ENCODE measurements at places on chromosomes 6 and 20.

DNA sequence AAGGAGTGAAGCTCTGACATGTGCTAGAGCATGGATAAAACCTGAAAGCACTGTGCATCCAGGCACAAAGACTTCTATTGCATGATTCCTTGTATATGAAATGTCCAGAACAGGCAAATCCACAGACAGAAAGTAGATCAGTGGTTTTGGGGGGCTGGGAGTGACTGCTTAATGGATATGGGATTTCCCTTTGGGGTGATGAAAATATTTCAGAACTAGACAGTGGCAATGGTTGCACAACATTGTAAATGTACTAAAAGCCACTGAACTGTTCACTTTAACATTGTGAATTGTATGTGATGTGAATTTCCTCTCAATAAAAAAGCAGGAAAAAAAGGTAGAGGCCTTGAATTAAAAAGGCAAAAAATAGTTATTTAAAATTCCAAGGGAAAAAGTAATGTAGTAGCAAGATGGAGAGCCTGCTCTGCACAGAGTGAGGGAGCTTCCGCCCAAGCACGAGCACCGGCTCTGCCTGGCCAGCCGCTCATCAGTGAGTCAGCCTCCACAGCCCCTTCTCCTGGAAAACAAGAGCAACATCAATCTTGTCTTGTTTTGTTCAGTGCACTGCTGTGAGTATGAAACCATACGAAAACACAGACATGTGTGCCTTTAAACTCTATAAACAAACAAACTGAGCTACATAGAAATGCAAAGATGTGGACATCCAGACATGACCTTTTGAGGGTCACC is 74.6 kb upstream of the THBS2 start:
- no peak for ATAC-seq

- ATAC-seq = no peak
Measured at GRCh38 chr6:4853349-4853748, 77.1 kb downstream of the CDYL start.

- no peak for ATAC-seq
Measured at GRCh38 chr20:14879839-14880238, 542.4 kb upstream of the FLRT3 start.

DNA sequence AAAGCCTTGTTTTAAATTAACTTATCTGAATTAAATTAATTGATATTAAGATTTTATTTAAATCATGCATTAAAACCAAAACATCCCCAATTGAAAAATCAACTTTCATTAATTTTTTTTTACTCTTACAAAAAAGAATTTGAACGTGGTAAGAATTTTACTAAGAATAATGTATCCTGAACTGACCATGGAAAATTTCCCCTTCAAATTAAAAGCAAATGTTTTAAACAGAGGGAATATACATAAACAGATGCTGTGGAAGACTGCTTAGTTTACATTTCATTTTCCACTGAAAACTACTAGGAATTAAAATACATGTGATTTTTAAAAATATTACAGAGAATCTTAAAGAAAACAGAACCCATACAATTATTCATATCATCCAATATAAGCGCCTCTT is 2.3 kb downstream of the RNF24 start:
- no peak for ATAC-seq

GRCh38 chr20:36861875-36862801 is 13.8 kb upstream of the TLDC2 start:
- no peak for ATAC-seq

GRCh38 chr20:44891826-44892225 is 6.3 kb downstream of the YWHAB start:
- ATAC-seq = no peak

GRCh38 chr6:89084542-89084941 is 4.0 kb downstream of the PNRC1 start:
- no peak for ATAC-seq

DNA sequence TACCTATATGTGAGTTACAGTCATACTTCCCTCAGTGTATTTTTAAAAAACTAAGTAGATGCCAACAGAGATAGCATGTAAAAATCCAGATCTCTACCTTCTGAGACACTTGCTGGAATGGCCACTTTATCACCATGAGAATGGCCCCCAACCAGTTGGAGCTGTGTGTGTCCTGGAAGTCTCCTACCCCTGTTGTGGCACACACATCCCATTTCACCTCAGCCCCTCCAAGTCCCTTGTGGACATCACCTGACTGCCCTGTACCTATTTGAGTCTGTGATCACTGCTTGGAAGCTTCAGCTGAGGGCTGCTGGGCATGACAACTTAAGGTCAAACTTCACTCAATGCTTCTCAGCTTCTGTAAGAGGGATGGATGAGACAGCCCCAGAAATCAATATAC is 24.1 kb downstream of the MOCS1 start:
- no peak for ATAC-seq

DNA sequence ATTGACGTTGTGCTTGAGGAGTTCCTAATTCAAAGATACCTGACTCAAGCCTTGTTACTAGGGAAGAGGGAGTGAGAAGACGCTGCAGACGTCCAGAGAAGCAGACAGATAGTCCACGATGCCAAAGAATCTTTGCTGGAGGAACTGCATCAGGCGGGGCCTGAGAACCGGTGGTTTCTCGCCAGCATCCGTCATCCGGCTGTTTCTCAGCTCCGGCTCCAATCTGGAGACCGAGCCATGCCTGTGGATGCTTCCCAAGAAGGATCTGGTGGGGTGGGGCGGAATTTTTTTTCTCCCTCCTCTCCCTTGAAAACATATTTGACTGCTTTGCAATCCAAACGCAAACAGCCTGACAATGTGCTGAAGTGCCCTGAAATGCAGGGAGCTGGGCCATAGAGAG is 125.8 kb upstream of the SRSF6 start:
- no peak for ATAC-seq

DNA sequence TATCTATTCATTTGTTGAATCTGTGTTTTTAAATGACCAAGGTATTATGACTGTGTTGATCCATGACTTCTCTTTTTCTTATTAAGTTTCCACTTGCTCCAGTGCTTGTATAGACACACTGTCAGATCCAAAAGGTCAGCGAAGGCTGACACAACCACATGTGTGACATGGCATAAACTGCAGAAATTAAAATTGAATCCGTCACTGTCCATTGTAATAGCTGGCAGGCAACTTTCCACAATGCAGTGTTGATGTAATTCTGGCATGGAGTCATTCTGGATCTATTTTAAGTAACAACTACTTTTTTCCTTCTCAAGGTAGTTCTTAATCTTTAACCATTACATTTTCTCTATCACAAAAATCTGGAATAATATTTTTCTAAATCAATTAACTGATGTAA is 145.3 kb downstream of the AIG1 start:
- ATAC-seq = no peak

DNA sequence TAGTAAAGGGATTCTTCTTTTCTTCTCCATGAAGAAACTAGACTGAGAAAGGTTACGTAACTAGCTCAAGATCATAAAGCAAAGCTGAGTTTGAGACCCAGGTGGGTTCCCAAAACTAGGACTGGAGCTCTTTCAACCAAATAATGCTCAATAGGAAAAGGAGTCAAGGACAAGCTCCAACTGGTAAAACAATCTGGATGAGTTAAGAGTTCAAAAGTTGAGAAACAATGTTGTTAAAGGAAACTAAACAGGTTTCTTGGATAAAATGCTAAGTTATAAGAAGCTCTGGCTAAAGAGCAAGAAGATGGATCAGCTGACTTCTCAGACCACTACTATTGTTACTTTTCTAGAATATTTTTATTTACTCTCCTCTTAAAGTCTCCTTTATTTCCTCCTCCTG is 137.3 kb downstream of the MMS22L start:
- no peak for ATAC-seq

GRCh38 chr6:148954461-148954860 is 207.6 kb downstream of the UST start:
- ATAC-seq = no peak

- no peak for ATAC-seq
Measured at GRCh38 chr20:32191422-32191821, 16.1 kb downstream of the PLAGL2 start.

GRCh38 chr6:53805725-53806124 is 10.9 kb downstream of the LRRC1 start:
- ATAC-seq = no peak

GRCh38 chr20:50009521-50010454 is 27.0 kb downstream of the SNAI1 start:
- no peak for ATAC-seq

DNA sequence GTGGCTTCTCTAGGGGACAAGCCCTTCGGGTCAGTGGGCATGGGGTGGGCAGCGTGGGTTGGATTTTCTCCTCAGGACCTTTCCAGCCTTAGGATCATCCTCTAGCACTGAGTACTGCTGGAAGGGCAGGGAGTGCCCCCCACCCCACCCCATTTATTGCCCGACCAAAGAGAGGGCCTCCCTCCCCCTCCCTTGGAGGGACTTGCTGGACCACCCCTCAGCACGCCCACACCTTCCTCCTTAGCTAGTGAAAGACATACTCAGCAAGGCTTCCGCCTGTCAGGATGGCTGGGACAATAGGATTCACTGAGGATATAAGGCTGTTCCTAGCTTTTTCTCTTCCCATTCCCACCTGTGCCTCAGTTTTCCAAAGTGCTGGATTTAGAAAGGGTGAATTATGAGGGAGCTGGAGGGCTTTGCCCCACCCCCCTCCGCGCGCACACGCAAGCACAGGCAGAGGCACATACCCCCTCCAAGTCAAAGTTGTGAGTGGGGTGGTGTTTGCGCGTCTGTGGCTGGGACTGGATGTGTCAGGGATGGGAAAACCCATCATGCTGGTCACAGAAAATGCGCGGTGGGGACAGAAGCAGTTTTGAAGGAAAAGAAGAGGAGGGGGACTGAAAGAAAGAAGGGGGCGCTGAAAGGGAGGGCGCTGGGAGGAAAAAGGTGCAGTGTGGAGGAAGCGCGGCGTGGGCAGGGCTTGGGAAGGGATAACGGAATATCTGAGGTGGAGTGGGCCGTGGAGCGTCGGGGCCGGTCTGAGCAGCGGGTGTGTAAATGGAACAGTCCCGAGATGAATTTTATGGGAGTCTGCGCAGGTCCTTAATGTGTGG is 693 bp upstream of the SLC29A1 start:
- no peak for ATAC-seq

GRCh38 chr20:37243076-37243936 is 18.3 kb downstream of the GHRH start:
- no peak for ATAC-seq

GRCh38 chr20:62066339-62066982 is 780 bp upstream of the TAF4 start:
- ATAC-seq = peak; percentile 34

- no peak for ATAC-seq
Measured at GRCh38 chr20:8940326-8940725, 128.6 kb upstream of the PLCB4 start.

GRCh38 chr6:37460805-37461204 is 27.8 kb downstream of the CMTR1 start:
- ATAC-seq = no peak

GRCh38 chr6:17469006-17469832 is 75.8 kb downstream of the CAP2 start:
- no peak for ATAC-seq

DNA sequence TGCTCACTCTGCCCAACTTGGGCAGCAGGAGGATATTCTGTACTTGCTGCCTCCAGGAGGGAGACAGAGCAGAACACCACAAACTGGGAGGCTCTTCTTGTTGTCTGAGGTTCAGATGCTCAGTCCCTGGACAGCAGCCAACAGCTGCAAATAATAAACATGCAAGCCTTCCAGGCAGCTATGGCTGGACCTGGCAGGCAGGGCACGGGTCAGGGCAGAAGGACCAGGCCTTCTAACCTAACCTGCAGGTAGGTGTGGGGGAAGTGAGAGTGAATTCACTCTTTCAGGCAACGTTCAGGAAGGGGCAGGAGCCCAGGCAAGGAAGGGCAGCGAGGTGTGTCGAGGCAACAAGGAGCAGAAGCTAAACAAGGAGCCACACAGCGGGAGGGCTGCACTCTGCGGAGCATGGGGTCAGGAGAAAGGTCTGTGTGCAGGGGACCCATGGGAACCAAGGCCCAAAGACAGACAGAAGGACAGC is 31.5 kb downstream of the NINL start:
- no peak for ATAC-seq

- no peak for ATAC-seq
Measured at GRCh38 chr6:21455071-21455470, 138.5 kb upstream of the SOX4 start.

GRCh38 chr20:46970937-46971630 is 76.4 kb downstream of the EYA2 start:
- no peak for ATAC-seq

DNA sequence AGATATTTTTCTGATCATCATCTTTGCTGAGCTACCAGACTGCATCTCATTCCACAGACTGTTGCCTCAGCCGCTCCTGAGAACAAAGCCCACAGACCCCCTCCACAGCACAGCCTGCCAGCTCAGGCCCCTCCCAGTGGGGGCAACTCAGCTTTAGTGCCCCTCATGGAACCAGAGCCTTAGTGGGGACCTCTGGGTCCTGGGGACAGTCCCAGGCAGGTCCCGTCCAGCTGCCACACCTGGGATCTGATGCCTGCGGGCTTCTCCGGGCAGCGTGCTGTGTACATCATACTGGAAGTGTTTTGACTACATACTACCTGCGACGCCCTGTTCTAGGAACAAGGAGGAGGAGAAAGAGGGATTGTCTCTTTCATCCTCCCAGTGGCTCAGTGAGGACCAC is 38.3 kb upstream of the QKI start:
- no peak for ATAC-seq

DNA sequence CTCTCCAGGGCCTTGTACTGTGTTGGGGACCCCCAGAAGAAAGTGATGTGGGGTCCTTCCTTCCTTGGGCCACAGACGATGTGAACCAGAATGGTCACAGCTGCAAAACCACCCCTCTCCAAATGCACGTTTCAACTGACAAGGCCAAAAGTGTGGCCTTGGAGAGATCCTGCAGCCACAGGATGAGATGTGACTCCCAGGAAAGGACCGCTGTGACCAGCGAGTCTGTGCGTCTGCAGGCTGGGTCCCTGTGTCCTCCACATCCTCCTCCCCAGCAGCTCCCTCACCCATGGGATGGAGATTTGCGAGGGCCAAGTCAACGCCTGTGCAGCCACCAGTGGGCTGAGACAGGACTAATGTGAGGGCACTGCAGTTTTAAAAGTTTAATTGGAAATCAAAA is 247.0 kb downstream of the ERMARD start:
- ATAC-seq = no peak

GRCh38 chr6:37920667-37921066 is 101.1 kb downstream of the ZFAND3 start:
- no peak for ATAC-seq

Measured in activated CD4-positive, CD25-positive, alpha-beta regulatory T cell treated with anti-CD3 and anti-CD28 coated beads, Interleukin-2, amount 50 U/mL, for 24 hours (primary cell).